Renal cortex interstitium (tissue), 15 donors: ENCODE measurements at places on chromosomes 5 and 9. TPM values are rescaled to one million over a fixed set of nuclear protein-coding genes. Genes with fewer than 3 reads are reported as not detected.

The TUSC1 gene
- 15.7 TPM for polyA plus RNA-seq

The STPG3 gene
- 2.2 TPM for polyA plus RNA-seq

The BSPRY gene
- 9.9 TPM for polyA plus RNA-seq

The LCN9 gene
- not detected for polyA plus RNA-seq

The SEMA5A gene
- 47.1 TPM for polyA plus RNA-seq

The ADGRV1 gene
- polyA plus RNA-seq, result 8.4 TPM
